Gastrocnemius medialis (tissue), 4 donors: ENCODE measurements at places on chromosomes 12 and 14. TPM values are rescaled to one million over a fixed set of nuclear protein-coding genes. Genes with fewer than 3 reads are reported as not detected.

DNA sequence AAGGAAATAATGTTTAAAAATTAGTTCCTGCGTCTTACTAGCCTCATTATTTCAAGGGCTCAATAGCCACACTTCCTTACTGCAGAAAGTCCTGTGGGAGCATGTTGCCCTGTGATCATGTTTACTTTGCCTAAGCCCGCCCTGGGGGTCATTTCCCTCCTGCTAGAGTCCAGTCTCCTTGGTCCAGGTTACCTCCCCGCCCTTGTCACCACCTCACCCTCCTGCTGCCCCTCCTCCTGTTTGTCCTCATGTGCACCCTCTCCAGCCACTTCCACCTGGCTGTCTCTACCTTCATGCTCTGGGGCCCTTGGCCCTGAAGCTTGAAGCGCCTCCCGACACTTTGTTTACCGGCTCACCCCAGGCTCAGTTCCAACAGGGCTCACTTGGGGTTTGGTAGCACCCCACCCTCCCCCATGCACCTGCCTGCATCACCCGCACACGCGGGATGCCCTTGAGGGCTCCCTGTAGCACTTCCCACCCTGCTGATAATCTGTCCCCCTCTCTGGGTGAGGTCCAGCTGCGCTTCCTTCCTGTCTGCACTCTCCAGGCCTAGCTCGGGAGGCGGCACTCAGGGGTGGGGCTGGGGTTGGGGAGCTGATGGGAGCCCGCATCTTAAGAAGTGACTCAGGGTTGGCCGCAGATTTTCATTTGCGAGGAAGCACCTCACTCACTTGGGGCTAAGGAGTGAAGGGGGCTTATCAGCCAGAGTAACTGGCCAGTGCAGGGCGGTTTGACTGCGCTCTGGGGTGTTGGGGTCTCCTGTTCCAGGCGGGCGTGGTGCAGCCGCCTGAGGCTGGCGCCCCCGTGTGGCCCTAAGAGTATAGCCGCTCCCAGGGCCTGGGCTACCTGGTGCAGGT, 40.1 kb downstream of the SMIM41 start:
- DNase-seq, result no peak

DNA sequence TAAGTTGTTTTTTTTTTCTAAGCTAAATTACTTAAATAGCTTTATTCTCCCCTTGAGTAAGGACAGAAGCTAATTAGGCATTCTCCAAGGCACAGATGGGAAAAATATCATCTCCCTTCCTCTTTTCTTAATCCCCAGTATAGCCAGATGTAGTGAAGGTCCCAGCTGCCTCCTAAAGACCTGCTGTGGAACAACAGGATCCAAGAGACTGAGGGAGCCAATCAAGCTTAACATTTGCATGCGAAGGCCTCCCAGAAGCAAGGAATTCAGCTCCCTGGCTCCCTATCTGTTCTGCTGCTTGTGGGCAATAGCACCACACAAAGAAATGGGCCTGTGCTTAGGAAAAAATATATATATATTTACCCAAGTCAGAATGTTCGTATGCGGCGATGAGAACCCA, 255.2 kb downstream of the SYT1 start:
- no peak for DNase-seq

DNA sequence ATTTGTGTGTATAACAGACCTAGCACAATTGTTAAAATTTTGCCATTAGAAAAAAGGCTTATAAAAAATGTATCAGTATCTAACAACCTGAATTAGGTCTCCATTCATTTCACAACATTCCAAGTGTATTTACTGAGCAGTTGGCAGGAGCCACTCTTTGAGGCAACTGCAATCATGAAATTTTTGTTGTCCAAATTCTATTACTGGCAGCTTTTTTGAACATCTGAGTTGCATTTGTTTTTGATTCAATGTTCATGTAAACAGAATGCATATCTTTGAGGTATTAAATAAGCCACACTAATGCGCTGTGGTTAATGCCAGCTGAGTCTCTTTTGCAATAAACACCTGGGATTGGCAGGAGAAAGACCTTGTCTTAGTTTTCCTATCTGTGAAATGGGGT, 8.7 kb downstream of the KITLG start:
- DNase-seq, result no peak

GRCh38 chr14:33452995-33453394, 497.9 kb downstream of the EGLN3 start:
- DNase-seq, result no peak

GRCh38 chr12:2332947-2333346, 280.2 kb downstream of the CACNA1C start:
- no peak for DNase-seq

DNA sequence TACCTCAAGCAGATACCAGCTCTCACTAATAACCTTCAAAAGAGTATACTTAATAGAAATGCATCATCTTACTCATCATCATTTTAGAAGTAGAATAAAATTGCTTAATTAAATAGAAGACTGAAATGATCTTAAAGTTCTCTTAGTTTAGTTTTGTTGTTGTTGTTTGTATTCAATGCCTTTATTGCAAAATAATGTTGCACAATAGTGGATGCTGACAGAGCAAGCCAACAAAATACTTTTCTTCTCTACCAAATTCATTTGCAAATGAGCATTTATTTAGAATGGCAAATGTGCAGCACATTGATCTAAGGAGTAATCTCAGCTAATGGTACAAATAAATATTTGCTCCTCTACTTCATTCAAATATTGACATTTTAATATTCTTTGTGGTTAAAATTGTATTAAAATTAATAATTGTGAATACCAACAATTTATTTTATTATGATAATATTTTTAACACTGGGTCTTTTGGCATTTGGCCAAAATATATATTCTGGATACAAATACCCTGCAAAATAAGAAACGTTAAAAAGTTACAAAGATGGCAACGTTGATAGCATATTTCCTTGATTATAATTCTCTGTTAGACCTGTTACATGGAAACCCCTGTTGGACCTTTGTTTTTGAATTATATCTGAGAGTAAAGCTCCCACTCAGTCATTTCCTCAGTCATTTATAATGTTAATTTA, 496.1 kb downstream of the RERGL start:
- no peak for DNase-seq

- DNase-seq, result peak; percentile 24
These were observed at the start of gene CPM for GRCh38 chr12:68932961-68933893. Gene CPM (minus strand): TSS chr12:68933171. CDS start chr12:68932837, 334 bp downstream.

- no peak for DNase-seq
These were observed 718 bp downstream of the PACS2 start for GRCh38 chr14:105315211-105315721.

GRCh38 chr12:29200586-29200985, 51.5 kb downstream of the FAR2 start:
- DNase-seq, result no peak

DNA sequence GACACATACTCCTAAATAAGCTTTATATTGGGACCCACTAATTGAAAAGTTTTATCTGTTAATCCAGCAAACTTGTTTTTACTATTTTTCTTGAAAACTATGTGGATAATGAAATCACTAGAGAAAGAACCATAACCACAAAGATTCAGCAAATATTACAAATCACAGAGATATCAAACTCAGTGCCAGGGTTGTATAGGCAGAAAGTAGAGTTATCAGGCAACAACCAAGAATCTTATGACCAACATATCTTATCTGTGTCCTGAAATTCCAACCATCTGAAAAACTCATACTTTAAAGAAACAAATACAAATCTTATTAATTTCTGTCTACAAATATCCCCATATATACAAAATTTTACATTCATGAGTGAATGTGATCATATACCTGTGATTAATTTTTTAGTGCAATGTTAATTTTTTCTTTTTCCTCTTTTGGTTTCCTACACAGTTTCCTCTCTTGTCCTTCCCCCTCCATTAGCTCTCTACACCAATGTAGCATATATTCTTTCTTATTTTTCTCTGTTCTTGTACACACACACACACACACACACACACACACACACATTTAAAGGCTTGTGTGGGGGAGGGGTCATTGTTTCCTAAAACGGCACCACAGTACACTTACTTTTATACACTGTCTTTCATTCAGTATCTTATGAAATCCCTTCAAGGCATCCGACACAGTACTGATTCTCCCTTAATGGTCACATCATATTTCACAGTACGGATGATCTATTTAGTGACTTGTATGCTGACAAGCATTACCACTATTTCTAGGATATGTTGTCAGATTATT, 18.6 kb downstream of the AMN1 start:
- DNase-seq, result no peak

DNA sequence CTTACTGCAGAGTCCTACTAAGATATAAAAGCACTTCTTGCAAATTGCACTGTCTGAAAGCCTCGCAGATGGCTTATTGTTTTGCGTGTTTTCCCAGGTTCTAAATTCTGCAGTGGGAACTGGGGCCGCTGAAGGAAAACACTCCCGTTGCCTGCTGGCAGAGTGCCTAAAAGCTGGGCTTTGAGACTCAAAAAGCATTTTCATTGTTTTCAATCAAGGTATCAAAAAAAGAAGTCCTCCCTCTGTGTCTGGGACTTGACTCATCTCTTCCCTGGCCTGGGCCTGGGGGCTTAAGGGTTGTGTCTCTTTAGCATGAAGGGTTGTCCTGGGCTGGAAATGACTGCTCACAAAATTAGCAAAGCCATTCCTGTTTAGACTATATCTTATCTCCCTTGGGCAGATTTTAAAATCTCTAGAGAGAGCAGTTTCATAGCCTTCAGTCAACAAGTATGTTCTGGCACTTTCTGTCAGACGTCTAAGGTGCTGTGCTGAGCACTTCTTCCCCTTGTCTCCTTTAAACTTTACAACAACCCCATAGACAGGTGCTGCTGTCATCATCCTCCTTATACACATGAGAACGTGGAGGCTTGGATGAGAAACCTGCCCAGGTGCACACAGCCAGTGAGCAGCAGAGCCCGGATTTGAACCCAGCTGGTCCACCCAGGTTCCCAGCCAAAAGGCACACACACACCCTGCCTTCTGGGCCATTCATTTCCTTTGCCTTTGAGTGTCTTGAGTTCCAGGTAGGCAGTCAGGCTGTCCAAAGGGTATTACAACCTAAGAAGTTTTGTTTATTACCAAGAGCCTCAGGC, 31.1 kb downstream of the ELK3 start:
- no peak for DNase-seq

GRCh38 chr12:94500831-94501567, 41.3 kb upstream of the CEP83 start:
- DNase-seq, result no peak

GRCh38 chr12:104877103-104877705, 80.9 kb downstream of the SLC41A2 start:
- no peak for DNase-seq

GRCh38 chr14:32933629-32934072, 5.0 kb upstream of the NPAS3 start:
- no peak for DNase-seq

DNA sequence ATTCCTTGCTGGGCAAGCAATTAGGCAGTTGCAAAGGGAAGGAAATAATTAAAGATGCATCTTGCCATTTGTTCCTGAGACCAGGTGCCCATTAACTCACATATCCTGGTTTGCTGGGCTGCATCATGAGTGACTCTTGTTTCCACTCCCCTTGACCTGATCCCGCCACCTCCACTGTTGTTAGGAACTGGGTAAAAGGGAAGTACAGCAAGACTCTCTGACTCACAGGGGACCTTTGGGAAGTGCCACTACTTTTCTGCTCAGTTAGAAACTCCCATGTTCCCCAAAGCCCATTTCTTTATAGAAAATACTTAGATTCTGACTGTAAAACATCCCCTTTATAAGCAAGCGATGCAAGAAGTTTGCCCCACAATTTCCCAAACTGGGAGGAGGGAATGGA, 186.0 kb upstream of the BCL2L14 start:
- no peak for DNase-seq

DNA sequence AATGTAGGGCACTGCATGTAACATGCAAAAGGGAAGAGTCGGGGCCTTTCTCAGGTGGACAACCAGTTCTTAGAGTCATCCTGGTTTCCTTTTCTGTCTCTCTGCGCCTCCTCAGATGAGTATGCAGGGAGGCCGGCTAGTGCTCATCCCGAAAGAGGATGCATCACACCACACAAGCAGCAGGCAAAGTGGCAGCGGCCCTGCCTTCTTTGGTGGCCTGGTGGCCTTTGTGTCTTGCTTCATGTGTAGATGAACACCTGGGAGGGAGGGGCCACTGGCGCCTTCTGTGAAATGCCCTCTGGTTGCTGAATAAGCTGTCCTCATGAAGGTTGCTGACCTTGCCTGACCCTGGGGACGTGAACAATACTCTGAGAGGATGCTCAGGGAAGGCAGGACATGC, 18.0 kb downstream of the SLC24A4 start:
- DNase-seq, result no peak

DNA sequence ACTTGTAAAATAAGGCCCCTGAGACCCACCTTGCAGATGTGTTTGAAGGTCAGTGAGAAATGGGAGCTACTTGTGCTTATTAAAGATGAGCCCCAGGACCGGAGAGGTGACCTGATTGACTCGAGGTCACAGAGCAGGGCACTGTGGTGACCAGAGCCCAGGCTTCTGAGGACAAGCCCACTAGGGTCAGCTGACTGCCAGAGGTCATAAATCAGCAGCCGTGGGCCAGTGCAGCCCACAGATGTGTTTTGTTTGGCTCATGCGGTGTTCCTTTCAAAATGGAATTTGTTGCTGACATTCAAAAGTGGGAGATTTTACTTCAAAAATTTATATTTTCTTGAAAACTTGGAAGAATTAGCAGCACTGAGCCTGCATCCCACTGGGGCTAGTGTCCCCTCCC, 24.5 kb downstream of the JDP2 start:
- no peak for DNase-seq

DNA sequence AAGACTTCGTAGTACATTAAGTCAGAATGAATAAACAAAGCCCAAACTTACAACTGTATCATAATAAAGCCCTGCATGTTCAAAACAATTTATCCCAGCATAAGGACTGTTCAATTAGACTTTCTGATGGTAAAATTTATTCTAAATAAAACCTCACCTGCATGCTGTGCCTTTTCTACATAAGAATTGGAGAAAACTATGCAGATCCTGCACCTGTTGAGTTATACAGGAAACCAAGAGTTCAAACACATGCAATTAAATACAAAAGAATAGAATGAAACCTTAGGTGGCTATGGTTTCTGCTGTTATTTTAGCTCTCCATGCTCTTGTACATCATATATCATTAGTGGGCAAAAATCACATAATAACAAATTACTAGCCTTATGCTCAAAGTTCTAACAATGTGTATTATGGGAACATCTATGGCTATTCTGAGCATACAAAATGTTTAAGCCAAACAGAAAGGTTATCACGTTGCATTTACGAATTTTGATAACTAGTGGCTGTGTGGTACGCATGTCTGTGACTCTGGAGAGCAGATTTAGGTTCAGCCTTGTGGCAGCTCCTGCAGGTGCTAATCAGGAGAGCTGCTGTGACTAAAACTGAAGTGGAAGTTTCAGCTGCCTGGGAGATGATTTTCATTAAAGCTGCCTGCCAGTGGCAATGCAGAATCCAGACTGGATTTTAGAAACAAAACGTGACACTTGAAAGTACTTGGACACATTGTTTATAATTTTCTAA, 36.1 kb upstream of the LRFN5 start:
- no peak for DNase-seq

The COX8C gene
- not detected for total RNA-seq

The AQP2 gene
- not detected for total RNA-seq

The RAB15 gene
- total RNA-seq, result 0.51 TPM

The IL31 gene
- not detected for total RNA-seq

The DLK1 gene
- 5.1 TPM for total RNA-seq

The BAG5 gene
- total RNA-seq, result 22.6 TPM

The SLC7A8 gene
- 34.5 TPM for total RNA-seq

The RITA1 gene
- total RNA-seq, result 23.0 TPM

The TTC7B gene
- total RNA-seq, result 35.0 TPM

The RASAL1 gene
- not detected for total RNA-seq
